ENCODE measurements at places on chromosomes 4 and X.

DNA sequence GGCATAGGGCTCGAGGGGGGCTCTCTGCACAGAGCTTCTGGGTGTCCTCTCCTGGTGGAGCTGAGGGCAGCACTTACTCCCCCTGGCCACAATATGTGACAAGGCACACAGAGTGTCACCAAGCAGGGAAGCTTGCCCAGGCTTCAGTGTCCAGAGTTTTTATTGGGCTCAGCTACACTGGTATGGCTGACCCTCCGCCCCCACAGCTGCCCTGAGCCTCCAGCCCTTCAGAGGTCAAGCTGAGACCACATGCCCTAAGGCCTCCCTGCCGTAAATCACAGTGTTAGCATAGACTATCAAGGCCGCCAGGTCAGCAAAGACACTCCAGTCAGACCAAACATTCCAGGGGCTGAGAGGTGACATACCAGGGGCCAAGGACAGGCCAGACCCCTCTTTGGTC, 59.0 kb downstream of the EVC start:
- no peak for DNase-seq

DNA sequence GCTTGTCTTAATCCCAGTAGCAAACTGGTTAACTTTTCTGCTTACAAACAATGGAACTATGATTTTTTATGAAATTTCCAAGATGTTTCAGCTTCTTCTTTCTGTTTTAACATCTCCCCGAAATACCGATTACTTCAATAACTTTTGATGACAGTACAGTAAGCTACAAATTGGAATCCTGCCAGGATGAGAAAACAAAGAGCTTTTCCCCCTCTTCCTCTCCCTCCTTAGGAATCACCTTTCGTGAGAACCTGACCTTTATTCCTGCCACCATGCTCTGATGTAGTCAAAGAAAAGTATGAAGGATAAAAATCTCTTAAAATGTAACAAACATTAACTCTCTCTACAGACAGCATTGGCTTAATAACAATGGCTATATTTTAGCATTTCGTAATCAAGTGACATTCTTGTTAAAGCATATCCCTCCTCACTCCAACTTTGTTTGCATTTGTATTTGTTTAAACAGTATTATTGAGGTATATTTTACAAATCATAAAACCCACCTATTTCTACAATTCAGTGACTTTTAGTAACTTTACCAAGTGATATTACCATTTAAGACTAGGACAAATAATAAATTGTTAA, 148.7 kb upstream of the NAP1L5 start:
- no peak for DNase-seq

DNA sequence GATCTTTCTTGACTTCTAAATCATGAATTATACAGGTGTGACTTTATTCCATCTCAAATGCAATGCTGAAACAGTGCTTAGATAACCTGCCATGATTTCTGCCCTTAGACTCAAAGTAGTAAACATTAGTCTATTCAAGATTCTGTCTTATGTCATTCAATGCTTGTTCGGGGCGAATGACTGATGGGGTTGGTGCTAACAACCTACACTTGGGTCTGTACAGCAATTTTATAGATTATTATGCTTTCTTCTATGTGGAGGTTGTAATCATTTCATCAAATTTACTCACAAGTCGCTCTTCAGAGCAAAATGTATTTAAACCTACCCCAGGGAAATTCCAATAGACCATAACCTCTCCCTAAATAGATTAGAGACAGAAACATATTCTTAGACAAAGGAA, 1021.5 kb upstream of the GRID2 start:
- no peak for DNase-seq

GRCh38 chrX:11426712-11427452, 133.7 kb downstream of the AMELX start:
- DNase-seq = no peak

- no peak for DNase-seq
Measured at GRCh38 chrX:27903960-27904359, 77.3 kb downstream of the DCAF8L1 start.

DNA sequence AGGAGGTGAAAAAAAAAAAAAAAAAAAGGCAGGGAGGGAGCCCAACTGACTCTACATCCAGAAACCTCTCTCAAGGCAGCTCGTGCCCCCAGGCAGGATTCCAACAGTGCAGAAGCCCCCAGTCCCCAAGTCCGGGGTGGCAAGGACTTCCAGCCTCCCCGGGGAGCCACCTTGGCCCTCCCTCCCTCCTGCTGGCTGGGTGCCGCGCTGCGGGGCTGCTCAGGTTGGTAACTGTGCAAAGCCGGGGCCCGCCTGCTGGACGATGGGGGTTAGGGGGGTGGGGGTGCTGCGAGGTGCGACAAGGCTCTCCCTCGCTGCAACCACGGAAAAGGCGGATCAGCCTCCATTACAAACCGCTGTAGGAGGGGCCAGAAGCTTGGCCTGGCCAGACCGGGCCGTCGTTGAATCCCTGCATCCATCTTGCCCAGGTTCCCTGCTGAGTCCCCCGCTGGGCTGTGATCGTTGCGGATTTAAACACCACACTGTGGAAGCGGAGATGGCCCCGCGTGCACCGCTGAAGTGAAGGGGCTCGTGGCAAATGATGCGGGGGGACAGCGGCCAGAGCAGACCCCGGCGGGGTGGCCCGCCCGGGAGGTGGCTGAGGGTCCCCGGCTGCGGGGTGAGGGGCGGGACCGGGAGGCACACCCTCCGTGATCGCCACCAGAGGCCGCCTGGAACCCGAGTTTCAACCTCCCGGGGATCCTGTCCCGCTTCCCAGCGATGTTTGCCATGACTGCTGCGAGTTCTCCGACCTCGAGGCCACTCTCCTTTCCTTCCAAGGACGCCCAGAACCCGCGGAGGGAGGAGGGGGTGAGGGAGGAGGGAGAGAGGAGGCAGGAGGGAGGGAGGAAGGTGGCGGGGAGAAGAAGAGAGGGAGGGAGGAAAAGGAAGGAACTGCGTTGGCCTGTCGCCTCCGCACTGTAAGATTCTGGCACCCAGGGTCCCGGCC, 58.0 kb upstream of the DDX3X start:
- DNase-seq = no peak

DNA sequence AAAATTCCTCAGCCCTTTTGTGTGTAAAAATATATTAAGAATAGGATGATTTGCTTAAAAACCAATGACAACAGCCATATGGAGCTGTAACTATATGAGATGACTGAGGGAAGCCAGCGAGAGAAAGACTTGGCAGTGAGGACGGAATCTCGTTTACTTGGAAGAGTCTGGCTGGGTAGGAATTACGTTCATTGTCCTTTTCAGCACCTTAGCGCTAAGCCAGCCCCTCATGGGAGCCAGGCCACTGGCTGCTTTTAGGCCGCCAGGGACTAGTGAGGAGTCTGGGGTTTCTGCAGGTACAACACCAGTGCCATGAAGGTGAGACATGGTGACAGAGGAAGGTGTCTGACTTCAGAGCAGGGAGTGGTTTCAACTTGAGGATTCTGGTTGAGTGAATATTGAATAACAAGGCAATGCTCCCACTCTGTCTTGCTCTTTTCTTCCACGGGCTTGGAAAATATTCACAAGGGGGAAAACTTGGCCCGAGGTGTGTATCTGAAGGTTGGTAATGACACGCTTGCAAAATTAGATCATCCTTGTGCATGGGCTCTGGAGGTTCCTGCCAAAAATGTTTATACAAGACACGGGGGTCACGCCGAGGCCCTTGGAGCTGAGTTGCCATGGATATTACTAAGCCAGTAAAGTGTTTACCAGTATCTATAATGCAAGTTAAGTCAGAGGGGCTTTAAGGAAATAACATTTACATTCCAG, 17.4 kb downstream of the KLF3 start:
- DNase-seq = no peak

GRCh38 chrX:119489212-119490074, 21.2 kb downstream of the SLC25A5 start:
- DNase-seq = no peak

GRCh38 chr4:138236037-138236436, 6.1 kb downstream of the SLC7A11 start:
- no peak for DNase-seq

GRCh38 chr4:125011646-125012045, 299.1 kb upstream of the ANKRD50 start:
- DNase-seq = no peak

DNA sequence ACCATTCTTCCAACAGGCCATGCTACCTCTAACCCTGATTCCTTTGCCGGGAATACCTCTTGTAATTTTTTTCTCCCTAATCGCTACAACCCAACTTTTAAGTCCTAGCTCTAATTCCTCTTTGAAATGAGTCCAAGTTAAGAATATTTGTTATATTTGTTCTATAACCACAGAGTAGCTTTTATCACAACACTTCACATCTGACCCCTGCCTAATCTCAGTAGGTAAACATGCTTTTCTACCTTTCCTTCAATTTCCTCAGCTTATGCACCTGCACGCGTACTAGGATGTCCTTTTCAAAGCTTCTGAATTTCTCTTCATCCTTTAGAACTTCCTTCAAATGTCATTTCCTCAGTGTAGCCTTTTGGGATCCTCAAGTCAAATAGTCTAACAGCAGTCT, 915.5 kb upstream of the LCORL start:
- DNase-seq = no peak

DNA sequence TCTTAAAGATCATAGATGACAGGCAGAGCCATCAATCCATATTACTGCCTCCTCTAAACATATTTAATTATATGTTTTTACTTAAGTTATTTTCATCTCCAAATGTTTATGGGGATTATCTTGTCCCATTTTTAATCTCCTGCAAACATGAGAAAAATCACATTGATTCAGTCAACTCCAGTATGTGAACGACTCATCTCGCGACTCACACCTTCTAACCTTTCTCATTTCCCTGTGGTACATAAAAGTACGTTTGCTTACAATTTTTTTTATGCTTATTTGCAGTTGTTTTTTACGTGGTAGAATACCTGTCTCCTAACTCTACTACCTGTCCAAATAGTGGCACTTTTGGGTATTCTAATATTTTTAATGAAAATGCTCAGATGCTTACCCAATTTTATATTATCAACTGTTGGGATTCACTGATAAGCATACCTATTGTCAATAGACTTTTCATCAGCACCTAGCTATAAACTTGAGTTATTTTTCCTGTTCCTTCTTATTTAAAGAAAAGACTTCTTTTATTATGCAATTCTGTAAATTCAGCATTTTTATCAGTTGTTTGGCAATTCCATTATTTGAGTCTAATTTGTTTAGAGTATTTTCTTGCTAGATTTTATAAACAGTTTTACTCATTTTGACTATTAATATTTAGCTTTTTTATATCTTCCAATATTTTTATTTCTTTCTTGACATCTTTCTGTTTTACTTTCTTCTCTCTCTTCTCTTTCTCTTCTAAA, 276.6 kb downstream of the ANK2 start:
- DNase-seq = no peak

DNA sequence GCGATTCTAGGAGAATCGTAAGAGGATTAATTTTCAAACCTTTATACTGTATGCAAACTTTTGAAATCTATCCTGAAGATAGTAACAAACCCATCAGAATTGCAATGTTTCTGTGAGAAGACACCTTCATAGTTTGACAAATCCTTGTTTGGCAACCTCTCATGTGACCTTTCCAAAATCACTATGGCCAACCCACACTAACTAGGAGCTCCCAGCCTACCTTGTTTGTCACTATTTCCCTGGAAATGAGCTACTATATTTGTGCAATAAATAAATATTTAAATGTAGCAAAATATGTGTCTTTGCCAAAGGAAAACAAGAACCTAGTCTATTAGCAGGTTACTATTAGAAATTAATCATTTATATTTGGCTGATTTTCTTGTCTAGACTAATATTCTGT, 173.7 kb downstream of the PPP1R2C start:
- no peak for DNase-seq

- no peak for DNase-seq
Measured at GRCh38 chrX:17443556-17443955, 68.6 kb downstream of the NHS start.

DNA sequence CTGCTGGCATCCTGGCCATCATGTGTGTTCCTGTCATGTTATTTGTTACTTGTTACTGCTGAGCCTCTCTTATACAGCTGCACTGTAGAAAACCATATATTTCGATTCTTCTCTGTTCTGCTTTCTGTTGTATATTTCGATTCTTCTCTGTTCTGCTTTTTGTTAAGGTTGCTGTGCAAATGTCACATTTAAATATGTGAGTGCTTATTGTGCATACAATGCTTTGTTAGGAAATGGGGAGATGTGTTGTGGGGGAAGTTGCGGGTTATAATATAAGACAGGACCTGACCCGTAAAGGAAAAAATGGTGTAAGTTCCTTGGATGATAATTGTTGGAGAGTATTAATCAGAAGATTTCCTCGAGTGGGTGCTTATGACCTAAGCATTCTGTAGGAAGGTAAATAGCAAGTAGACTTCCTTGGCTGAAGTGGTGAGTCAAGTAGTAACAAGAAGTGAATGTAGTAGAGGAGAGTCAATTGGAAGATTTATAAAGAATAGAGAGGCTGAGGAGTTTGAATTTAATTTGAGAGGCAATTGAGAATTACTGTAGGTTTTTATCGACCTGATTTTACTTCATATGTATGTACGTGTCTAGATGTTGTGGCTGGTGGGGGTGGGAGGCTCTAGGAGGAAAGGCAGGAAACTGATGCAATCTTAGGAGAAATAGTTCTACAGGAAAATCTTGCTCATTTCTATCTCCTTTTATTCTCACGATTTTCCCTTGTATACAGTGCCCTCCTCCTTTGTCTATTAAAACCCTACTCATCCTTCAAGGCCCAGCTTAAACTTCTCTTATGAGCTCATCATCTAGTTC, 8.5 kb downstream of the OGT start:
- no peak for DNase-seq

DNA sequence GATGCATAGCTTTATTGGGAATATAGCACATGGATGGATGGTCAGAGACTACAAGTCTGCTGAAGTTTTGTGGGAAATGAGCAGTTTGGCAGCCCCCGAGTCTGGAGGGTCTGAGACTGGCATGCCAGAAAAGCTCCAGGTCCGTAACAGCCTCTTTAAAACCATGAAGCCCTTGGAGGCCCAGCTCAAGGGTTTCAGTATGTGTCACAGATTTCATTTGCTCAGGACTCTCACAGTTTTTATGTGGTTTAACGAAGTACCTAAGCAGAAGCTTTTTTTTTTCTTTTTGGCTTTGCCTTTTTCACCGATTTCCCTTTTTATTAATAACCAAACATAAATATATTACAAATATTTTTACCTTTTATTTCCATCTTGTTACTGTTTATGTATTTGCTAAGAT, 30.6 kb upstream of the TMEM184C start:
- DNase-seq = no peak
